ENCODE measurements at places on chromosomes 5 and 9.

DNA sequence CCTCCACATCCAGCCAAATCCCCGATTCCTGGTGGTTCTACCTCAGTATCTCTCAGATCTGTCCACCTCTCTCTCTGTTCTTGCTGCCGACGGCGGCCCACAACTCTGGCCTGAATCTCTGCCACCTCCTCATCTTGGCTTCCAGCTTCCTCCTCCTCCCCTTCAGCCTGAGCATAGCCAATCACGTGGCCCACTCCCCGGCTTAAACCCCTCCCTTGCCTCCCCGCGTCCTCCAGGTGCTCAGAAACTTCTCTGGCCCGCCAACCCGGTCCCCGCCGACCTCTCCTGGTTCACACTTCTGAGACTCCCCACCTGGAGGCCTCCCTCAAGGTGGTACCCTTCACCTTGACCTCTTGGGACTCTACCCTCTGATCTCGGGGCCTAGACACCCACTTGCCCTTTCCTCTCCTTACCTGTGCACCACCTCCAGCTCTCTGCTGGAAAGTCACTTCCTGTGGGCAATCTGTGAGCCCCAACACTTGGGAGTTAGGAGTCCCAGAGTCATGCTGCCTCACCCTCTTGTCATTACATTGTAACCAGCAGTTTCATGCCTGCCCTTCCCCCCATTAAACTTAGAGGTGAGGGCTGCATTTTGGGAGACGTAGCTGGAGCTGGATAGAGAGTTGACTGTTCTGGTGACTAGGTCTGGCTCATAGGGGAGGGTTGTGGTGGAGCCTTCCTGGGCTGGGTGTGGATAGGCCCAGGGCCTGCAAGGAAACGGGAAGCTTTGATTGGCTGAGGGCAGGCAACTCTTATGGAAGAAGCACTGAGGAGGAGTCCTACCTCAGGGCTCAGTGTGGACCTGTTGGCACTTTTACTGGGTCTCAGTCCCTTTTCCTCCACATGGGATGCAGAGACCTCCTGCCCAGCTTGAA, 4.5 kb upstream of the SET start:
- H3K36me3 ChIP-seq: peaks cover 3% of the 10 kb centered on the region
- peak; percentile 54 for DNase-seq
- peaks cover 32% of the 10 kb centered on the region for H3K4me1 ChIP-seq
- peaks cover 7% of the 10 kb centered on the region for H3K27me3 ChIP-seq

- no peaks in the 10 kb centered on the region for H3K4me1 ChIP-seq
- H3K4me3 ChIP-seq: no peak overlapping the region
These were observed 437.0 kb downstream of the PIK3R1 start for GRCh38 chr5:68652534-68652965.

- DNase-seq: no peak
- peaks cover 11% of the 10 kb centered on the region for H3K36me3 ChIP-seq
- no peak overlapping the region for H3K27ac ChIP-seq
- peak overlapping the region; percentile 98 for H3K4me3 ChIP-seq
These were observed 636 bp upstream of the PWWP2A start for GRCh38 chr5:160119905-160120266.

- H3K36me3 ChIP-seq: peaks cover 5% of the 10 kb centered on the region
- peaks cover 22% of the 10 kb centered on the region for H3K4me1 ChIP-seq
- no peak for DNase-seq
- H3K27ac ChIP-seq: no peak overlapping the region
- H3K27me3 ChIP-seq: peaks cover 2% of the 10 kb centered on the region
- H3K4me3 ChIP-seq: no peak overlapping the region
These were observed 11.9 kb upstream of the TBC1D9B start for GRCh38 chr5:179919487-179920060.

GRCh38 chr9:131153595-131153994, 28.2 kb downstream of the NUP214 start:
- no peak overlapping the region for H3K27ac ChIP-seq
- no peaks in the 10 kb centered on the region for H3K4me1 ChIP-seq
- peaks cover 38% of the 10 kb centered on the region for H3K36me3 ChIP-seq
- H3K4me3 ChIP-seq: no peak overlapping the region

DNA sequence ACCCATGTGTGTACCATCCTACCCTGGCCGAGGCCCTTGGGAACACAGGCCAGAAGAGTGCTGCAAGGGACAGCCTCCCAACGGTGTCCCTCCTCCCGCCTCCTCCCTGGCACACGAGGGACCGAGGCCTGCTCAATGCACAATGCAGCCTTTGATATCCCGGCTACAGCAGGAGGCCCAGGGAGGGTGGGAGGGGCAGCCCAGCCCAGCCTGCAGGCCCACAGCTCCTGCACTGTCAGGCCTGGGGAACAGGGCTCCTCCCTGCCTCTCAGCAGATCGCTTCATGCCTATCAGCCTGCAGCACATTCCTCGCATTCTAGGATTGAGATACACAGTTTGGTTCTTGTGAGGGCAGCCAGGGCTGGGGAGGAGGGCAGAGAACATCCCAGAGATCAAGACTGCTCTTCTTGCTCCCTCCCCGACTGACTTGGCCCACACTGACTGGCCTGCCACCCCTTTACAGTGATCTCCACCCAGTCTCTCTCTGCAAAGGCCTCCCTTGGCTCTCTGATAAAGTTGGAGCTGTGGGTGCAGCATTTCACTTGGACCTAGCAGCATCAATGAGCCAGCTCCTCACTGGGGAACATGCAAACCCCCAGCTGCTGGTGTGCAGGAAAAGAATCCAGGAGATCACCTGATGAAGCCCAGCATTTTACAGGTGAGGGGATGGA, at the start of gene SH3TC2:
SH3TC2 (minus strand) TSS at position 46 of the 671 bp plus-strand sequence; CDS start at position 6, 40 bp downstream.
- H3K4me1 ChIP-seq: peaks cover 12% of the 10 kb centered on the region
- no peaks in the 10 kb centered on the region for H3K36me3 ChIP-seq
- H3K4me3 ChIP-seq: no peak within 1 kb of the TSS
- peak; percentile 12 for DNase-seq
- H3K27ac ChIP-seq: no peak within 1 kb of the TSS

DNA sequence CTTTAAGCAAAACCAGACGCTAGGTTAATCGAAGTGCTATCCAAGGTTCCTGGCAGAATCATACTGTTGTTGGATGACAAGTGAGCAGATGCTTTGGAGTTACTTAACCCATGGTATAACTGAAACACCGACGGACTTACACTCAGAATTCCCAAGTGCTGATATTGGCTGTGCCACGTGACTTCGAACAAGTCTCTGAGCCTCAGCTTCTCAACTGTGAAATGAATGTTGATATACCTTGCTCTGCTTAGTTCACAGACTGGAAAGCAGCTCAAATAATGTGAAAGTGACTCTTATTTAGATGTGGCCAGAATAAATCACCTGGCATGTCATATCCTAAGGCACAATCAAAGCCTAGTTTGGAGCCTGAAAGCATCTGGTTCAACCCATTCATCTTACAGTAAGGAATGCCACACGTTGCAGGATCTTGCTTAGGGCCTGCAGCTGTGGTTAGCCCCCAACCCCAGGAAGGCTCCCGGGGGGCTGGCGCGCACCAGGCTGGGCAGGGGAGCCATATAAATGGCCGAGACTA, 759 bp downstream of the GEMIN5 start:
- H3K4me1 ChIP-seq: peaks cover 13% of the 10 kb centered on the region
- no peaks in the 10 kb centered on the region for H3K36me3 ChIP-seq
- H3K4me3 ChIP-seq: peak overlapping the region; percentile 93
- H3K27ac ChIP-seq: no peak overlapping the region

DNA sequence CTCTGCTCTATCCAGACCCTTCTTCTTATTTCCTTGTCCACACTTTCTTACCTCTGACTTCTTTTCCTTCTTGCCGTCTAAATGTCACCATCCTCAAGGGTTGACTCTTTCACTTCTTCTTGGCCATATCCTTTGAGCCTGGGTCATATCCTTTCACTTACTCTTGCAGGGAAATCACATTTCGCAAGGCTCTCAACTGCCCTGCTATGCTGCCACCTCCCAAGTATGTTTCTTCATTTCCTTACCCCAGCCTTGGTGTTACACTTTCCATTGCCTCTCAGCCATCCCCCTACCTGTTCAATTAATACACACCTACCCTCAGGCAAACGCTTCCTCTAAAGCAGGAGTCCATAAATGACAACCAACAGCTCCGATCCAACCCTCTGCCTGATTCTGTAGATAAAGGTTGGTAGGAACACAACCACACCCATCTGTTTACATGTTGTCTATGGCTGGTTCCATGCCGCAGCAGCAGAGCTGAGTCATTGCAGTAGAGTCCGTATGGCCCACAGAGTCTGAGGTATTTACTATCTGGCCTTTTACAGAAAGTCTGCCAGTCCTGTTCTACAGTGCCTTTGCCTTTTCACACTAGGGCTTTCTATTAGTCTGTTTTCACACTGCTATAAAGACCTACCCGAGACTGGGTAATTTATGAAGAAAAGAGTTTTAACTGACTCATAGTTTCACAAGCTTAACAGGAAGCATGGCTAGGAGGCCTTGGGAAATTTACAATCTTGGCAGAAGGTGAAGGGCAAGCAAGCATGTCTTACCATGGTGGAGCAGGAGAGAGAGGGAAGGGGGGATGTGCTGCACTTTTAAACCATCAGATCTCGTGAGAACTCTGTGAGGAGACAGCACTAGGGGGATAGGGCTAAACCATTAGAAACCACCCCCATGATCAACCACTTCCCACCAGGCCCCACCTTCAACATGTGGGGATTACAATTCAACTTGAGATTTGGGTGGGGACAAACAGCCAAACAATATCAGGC, 97.9 kb downstream of the SV2C start:
- H3K36me3 ChIP-seq: peaks cover 7% of the 10 kb centered on the region
- H3K27ac ChIP-seq: no peak overlapping the region
- DNase-seq: no peak
- H3K4me3 ChIP-seq: no peak overlapping the region

DNA sequence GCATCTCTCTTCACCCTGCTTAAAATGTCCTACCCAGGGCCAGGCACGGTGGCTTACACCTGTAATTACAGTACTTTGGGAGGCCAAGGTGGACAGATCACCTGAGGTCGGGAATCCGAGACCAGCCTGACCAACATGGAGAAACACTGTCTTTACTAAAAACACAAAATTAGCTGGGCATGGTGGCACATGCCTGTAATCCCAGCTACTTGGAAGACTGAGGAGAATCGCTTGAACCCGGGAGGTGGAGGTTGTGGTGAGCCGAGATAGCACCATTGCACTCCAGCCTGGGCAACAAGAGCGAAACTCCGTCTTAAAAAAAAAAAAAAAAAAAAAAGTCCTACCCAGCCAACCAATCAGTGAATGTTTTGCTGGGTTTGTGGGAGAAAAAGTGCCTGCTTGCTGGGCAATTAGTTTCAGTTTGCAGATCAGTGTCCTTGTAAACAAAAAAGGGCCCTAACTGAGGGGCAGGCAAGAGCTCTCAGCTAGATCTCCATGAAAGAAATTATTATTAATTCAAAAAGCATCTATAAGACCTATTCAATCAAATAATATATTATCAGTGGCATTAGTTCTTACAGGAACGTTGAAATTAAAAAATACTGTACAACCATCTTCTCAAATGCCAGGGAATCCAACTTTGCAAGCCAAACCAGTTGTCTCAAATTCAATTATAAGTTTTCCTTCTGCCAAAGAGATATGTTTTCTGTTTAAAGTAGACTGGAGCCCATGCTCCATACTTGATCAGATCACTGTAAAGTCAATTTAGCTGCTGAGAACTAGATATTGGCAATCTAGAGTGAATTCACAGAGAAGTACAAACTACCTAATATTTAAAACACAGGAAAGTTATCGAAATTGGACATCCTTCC, 3.9 kb downstream of the MEGF9 start:
- no peaks in the 10 kb centered on the region for H3K27me3 ChIP-seq
- peaks cover 3% of the 10 kb centered on the region for H3K4me1 ChIP-seq
- no peak overlapping the region for H3K27ac ChIP-seq
- no peaks in the 10 kb centered on the region for H3K36me3 ChIP-seq

DNA sequence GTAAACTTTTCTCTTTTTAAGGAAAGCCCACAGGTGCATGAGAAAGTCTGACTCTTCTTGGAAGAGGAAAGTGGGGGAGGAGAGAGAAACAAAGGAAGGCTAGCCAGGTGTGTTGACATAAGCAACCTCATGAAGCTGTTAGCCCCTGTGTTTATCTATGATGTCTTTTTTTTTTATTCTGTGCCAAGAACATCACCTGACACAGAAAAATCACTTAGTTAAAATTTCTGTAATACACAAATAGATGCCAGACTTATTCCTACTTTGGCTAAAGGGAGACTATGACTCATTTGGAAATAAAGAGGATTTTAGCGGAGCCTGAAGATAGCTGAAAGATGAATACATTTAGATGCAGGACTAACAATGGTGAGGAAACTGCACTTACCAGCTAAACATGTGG, 58.3 kb downstream of the BAAT start:
- H3K4me1 ChIP-seq: no peaks in the 10 kb centered on the region
- no peak for DNase-seq
- no peak overlapping the region for H3K27ac ChIP-seq

DNA sequence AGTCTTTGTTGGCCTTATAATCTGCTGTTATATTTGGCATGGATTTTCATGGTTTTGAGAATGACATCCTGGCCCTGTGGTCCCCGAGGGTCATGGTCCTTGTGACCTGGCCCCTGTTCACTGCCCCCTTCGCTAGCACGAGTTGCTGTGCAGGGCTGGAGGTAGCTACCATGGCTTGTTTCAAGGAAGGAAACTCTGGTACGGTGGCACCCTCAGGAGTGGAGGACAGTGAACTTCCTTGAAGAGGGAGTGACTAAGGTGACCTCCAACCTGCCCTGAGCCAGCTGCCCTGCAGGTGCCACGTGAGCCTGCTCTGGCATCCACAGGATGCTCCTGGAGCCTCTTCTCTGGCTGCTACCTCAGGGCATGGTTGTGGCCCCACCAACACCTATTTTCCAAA, 62.1 kb downstream of the MTAP start:
- peaks cover 6% of the 10 kb centered on the region for H3K36me3 ChIP-seq
- no peak for DNase-seq
- H3K4me3 ChIP-seq: no peak overlapping the region

DNA sequence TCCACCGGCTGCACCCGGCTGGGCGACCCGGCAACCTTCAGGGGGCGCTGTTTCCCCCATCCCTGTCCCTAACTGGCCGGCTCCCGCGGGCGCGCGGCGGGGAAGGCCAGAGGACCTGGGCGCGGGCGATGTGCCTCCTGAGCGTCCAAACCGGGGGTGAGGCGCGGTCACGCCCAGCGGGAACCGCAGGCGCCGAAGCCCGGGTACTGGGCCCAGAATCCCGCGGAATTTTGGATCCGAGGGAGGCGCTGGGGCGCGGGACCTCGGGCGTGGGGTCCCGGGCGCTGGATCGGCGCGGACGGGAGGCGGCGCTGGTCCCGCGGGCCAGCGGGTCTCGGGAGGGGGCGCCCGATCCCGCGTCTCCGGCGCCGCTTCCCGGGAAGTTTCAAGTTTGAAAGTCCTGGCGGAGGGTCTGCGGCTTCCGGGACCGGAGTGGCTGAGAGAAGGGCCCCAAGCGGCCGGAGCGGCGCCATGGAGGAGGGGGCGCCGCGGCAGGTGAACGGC, at the start of gene PKN3:
PKN3 (plus strand) TSS at position 59 of the 504 bp plus-strand sequence; CDS start at position 472, 413 bp downstream.
- no peaks in the 10 kb centered on the region for H3K36me3 ChIP-seq
- H3K27ac ChIP-seq: peak within 1 kb of the TSS; percentile 62
- peak; percentile 98 for DNase-seq
- peaks cover 3% of the 10 kb centered on the region for H3K27me3 ChIP-seq
- peak within 1 kb of the TSS; percentile 88 for H3K4me3 ChIP-seq

GRCh38 chr9:126565336-126566128, 48.2 kb upstream of the LMX1B start:
- peaks cover 13% of the 10 kb centered on the region for H3K4me1 ChIP-seq
- no peak for DNase-seq
- H3K27ac ChIP-seq: no peak overlapping the region
- no peak overlapping the region for H3K4me3 ChIP-seq
- H3K27me3 ChIP-seq: peaks cover 7% of the 10 kb centered on the region

GRCh38 chr9:86598411-86599239, 244.4 kb upstream of the TUT7 start:
- no peak overlapping the region for H3K4me3 ChIP-seq
- peaks cover 31% of the 10 kb centered on the region for H3K4me1 ChIP-seq
- DNase-seq: no peak
- peak overlapping the region; percentile 57 for H3K27ac ChIP-seq
